ENCODE measurements at places on chromosomes 12 and 14.
A peak's percentile ranks its signal among the peaks of the same experiment; 100 is the strongest.

- DNase-seq: no peak
These were observed 93.9 kb downstream of the RPS6KA5 start for GRCh38 chr14:90966493-90966892.

- no peak for DNase-seq
These were observed 82.7 kb upstream of the GPR68 start for GRCh38 chr14:91327250-91327595.

GRCh38 chr14:102731101-102731870 is 46.0 kb upstream of the TRAF3 start:
- no peak for DNase-seq

DNA sequence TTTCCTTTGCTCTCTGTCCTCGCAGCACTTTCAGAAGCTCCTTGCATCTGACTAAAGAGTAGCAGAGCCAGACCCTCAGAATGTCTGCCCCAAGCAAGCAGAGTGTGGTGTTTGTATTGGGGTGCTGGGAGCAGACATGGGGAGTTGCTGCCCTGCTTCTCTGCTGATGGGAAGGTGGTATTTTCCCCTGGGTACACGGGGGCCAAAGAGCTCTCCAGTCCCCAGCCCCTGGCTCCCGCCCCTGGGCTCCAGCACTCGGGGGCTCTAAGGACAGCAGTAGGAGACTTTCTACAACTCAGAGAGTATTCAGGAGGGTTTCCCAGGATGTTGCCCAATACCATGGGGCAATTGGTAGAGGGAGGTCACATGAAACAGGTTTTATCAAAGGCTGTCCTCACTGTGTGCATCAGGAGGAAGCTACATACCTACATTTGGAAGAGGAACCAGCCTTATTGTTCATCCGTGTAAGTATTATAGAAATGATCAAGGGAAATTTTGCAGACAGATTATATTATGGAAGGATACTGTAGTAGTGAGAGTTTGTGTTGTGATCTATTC is 50.3 kb downstream of the DAD1 start:
- DNase-seq: no peak

GRCh38 chr12:304805-305204 is 42.2 kb upstream of the SLC6A13 start:
- no peak for DNase-seq

DNA sequence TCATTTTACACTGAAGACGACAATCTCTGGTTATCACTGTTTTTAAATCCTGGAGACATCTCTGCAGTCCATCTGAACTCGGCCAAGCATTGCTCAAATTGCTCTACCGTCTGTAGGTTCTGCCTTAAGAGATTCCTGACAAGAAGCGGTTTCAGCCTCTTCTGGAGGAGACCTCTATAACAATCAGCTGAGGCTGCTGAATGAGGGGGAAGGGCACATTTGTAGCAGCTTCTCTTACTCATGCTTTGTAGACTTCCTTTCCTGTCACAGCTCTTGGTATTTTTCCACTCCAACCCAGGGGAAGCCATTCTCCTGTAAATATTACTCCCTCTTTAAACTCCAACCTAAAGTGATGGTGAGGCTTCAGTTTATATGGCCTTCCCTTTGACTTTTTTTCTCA is 3.0 kb downstream of the ARG2 start:
- peak; percentile 51 for DNase-seq

DNA sequence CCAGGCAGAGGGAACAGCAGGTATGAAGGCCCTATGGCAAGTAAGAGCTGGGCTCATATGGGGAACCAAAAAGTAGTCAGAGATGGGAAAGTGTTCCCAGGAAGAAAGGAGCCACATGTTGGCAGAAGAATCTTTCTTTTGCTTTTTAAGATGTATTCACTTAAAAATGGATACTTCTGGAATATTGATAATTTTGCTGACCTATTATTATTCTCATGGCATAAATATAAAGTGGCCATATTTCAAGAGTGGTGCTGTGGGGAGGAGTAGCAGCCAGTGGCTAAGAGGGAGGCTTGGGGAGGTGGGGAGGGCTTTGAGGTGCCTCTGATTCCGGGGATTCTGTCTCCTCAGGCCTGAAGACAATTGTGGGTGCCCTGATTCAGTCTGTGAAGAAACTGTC is 108.2 kb downstream of the SCN8A start:
- no peak for DNase-seq

GRCh38 chr12:123055281-123055766 is 74.8 kb downstream of the ARL6IP4 start:
- DNase-seq: no peak

GRCh38 chr14:37600880-37601741 is 5.7 kb downstream of the TTC6 start:
- no peak for DNase-seq

DNA sequence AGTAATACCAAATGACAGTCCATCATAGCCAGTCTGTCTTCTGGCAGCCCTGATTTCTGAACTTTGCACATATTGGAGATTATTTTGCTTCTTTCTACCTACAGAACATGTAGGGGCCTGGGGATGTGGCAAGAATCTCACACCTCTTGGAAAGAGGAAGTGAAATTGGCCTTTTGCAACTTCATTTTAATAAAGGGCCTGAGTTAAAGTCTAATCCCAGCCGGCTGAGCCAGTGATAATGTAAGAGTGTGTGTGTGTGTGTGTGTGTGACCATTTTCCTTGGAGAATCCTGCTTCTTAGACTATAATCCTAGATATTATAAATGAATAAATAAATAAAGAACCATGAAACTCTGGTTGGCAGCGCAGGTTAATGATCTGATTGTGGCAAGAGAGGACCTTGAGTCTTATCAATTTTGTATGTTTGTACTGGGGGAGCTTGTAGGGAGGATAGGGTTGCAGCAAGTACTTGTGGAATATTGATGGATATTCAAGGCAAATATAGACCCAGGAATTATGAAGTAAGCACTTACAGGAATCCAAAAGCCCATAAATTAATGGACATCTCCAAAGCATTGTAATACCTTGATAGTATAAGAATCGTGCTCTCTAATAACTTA is 233.2 kb upstream of the AMIGO2 start:
- DNase-seq: no peak

- no peak for DNase-seq
These were observed 51.3 kb upstream of the ZFP36L1 start for GRCh38 chr14:68844210-68844545.

GRCh38 chr14:72270147-72270727 is 338.0 kb downstream of the RGS6 start:
- no peak for DNase-seq

- no peak for DNase-seq
These were observed 219.2 kb upstream of the TBX3 start for GRCh38 chr12:114903083-114903691.

DNA sequence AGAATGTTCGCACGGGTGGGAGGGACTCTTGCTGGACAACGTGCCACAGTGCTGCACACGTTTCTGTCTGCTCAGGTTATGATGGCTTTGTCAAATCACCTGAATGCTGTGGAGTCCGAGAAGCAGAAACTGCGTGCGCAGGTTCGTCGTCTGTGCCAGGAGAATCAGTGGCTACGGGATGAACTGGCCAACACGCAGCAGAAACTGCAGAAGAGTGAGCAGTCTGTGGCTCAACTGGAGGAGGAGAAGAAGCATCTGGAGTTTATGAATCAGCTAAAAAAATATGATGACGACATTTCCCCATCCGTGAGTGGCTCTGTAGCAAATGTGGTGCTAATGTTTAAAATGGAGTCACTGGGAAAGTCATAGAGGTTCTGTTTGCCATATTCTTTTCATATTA is 28.5 kb downstream of the KLC1 start:
- DNase-seq: no peak

DNA sequence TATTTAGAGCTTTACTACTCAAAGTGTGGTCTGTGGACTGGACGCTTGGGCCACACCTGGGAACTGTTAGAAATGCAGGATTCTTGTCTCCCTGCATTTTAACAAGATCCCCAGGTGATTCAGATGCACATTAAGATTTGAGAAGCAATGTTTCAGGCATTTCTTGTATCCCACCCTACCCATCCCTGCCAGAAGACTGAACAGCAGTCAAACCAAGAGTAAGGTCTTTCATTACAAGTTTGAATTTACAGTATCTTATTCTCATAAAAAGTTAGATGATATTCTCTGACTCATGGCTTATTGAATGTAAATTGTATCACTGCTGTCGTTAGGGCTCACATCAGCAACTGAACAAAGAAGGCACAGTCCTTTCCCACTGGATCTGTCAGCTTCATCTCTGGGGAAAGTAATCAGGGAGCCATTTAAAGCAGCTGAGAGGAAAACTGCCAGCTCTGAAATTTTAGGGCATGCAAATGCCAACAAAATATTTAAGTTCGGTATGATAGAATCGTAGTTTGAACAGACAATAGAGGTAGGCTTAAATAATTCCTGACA is 141.1 kb downstream of the AKAP6 start:
- DNase-seq: peak; percentile 47

DNA sequence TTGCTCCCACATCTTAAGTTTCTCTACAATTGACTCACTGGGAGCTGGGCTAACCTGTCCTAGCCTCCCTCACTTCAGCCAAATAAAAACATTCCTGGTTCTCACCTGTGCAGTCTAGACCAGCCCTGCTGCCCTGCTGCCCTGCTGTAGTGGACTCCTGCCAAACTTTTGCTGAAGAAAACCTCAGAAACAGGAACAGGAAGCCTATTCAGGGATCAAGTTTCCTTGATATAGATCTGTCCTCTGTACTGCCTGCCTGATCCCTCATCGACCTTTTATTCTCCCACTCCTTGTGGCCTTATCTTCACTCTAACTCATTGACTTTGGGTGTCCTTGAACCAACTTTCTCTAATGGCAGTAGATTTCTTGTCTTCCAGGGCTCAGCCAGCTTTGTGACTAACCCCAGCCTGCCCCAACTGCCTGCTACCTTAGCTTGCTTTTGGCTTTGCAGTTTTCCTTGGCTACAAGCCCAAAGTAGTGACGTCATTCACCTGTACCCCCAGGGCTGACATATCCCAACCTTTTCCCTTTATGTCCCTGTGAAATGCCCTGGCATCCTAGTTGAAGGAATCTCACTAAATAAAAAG is 234.8 kb downstream of the DUSP6 start:
- DNase-seq: no peak

GRCh38 chr12:103523771-103524170 is 28.0 kb upstream of the C12orf42 start:
- no peak for DNase-seq

- DNase-seq: no peak
These were observed 1.8 kb downstream of the CCDC85C start for GRCh38 chr14:99602054-99602787.

GRCh38 chr12:111242184-111242583 is 126.7 kb downstream of the PHETA1 start:
- DNase-seq: no peak
